ENCODE measurements at places on chromosomes 1 and 21.

DNA sequence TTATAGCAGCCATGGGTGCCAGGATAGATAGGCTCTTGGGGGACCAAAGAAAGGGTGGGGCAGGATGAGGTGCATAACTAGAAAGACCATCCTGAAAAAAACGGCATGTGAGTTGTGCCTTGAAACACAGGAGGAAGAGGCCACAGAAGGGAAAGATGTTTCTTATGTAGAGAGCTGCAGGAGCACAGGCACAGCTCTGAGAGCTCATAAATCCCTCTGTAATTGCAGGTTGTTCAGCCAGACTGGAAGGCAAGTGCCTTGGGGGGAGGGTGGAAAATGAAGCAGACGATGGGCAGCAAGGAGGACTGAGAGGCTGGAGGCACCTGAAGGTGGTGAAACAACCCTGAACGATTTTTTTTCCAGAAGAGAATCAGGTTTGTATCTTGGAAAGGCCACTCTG, 170.7 kb downstream of the NR5A2 start:
- no peak for DNase-seq

- no peak for DNase-seq
These were observed 2.0 kb upstream of the OLIG2 start for GRCh38 chr21:33023574-33024200.

DNA sequence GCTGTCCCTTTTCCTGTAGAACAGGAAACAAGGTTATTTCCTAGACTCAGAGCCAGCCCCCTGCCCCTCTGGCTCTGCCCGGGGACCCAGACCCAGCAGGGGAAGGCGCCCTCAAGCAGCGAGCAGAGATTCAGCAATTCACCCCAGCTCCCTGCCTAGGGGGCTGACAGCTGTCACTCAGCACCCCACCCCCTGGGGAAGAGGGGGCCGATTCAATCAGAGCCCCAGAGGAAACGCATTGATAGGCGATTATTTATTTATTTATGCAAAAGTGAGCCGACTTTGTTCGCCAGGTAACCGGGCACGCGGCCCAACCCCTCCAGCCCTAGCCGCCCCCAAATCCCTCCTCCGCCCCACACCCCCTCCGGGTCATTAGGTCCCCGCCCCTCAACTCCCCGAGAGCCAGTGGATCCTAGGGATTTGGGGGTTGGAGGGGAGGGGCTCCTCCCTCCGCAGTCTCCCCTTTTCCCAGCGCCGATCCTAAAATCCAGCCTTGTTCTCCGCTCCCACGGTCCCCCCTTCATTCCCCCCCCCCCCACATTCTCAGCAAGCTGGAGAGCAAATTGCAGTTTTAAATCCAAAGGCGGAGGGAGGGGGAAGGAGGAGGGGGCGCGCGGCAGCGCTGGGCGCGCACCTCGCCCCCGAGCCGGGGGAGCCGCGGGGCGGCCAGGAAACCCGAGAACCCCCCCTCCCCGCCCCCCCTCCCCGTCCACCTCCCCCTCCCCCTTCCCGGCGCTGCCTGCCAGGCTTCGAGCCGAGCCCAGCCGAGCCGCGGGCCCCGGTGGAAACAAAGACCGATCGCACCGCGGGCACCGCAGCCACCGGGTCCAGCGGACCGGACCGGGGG, 1.3 kb downstream of the AHDC1 start:
- DNase-seq: peak; percentile 43

- no peak for DNase-seq
These were observed 71.2 kb downstream of the GPR161 start for GRCh38 chr1:168065506-168065905.
